HFFc6 (cell line): ENCODE measurements at places on chromosomes 1 and 21. TPM values are rescaled to one million over a fixed set of nuclear protein-coding genes. Genes with fewer than 3 reads are reported as not detected.

GRCh38 chr1:61743716-61744580 is 1.7 kb downstream of the PATJ start:
- DNase-seq = peak; percentile 10

GRCh38 chr1:218374401-218375353 is 29.5 kb downstream of the TGFB2 start:
- DNase-seq = no peak

DNA sequence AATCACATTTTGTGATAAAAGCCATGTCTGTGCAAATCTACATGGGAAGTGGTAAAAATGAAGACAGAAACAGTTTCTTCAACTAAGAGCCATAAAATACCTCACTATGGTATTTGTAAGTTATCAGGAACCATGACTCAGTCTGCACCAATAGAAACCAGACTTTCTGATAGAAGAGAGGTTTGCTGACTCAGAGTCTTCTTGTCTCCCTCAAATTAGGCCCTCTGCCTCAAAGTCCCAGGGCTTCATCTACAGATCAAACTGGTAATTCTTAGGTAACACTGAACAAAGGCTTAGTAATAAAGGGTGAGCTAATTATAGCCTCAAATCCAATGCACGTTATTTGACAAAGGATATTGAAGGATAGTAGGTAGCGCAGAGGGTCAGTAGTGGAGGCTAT is 30.9 kb upstream of the SSX2IP start:
- peak; percentile 83 for DNase-seq

C1orf146 gene
- not detected in 3 replicates for total RNA-seq

HORMAD1 gene
- not detected in 3 replicates for total RNA-seq
